Activated CD4-positive, alpha-beta T cell treated with anti-CD3 and anti-CD28 coated beads, Interleukin-2, Interleukin-6, amounts not matched to agents 100 ng/mL and 50 ng/mL, durations not matched to agents 16 hours and 8 hours (primary cell): ENCODE measurements at places on chromosomes 2 and 18.

DNA sequence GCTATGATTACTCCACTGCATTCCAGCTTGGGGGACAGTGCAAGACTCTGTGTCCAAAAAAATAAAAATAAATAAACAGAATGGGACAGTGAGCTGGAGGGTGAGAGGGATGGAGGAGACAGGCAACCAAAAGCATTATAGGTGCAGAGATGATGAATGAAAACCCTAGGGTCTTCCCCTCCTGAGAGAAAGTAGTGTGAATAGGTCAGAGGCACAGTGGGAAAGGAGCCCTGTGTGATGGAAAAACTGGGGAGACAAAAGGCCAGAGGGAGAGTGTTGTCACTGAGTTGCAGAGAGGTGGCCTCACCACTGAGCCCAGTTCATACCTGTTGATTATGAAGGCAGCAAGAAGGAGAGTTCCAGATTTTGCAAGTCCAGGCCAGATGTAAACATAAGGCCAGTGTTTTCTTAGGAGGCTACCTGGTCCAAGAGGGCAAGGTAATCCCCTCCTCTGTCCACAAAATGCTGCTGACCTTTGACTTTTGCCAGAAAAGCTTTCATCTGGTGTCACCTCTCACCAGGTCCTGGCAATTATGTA lies 17.6 kb upstream of the AGFG1 start:
- no peak for DNase-seq

DNA sequence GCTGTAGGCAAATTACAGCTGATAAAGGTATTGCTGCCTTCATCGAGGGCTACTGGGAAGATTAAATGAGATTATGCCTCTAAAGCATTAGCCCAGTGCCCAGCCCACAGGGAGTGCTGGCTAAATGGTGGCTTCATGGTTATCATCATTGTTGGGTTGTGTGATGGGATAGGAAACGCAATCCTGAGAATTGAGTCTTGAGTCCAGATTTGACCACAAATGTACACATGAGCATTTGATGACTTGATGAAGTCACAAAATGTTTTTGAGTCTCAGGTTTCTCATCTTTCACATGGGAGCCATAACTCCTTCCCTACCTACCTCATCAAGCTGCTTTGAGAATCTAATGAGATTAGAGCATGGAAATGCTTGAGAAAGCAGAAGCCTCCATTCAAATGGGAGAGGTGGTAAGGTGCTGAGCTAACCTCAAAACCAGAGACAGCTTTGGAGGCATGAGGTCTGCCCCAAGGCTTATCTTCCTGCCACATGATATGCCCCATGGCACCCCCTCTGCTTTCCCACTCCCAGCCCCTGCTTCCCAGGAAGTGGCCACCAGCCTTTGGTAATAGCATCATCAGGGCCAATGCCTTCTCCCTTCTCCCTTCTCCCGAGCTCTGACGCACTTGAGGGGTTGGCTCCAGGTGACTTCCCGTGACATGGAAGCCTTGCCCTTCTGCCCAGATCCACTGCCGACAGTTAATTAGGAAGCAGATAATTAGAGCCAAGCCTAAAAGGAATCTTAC lies 149.4 kb upstream of the EPAS1 start:
- no peak for DNase-seq

- DNase-seq: peak; percentile 19
Measured at GRCh38 chr2:63023444-63023843, 27.2 kb upstream of the OTX1 start.

DNA sequence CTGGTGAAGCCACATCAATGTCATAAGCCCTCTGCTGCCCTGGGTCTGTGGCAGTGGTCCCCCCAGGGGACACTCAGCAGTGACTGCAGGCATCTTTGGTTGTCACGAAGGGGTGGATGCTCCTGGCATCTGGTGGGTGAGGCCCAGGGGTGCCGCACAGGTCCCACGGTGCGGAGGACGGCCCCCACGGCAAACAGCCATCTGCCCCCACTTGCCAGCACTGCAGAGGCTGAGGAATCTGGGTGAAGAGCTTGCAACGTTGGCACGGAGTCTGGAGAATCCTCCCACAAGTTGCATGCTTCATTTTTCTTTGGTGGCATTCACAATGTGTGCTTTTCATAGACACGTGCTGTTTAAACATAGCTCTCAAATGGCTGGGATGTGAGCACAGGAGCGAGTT lies 105.1 kb upstream of the PXDN start:
- DNase-seq: no peak

GRCh38 chr2:55883829-55884228 lies 39.8 kb downstream of the EFEMP1 start:
- no peak for DNase-seq

DNA sequence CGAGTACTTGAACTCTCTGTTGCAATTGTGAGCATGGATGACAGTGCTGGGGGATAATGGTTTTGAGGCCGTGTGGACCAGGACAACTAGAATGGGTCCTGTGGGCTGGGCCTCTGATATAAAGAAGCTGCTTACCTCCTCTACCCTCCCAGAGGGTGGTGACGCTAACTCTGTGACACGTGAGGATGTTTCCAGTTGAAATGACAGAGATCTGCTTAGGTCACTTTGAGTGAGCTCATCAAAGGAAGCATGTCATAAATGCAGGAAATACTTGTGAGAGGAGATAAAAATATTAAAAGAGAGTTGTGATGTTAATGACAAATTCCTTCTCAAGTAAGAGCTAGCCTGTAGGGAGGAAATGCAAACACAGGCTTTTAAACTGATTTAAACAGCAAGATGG lies 16.4 kb downstream of the RMC1 start:
- DNase-seq: no peak

GRCh38 chr2:108911807-108912628 lies 77.0 kb downstream of the EDAR start:
- DNase-seq: no peak

DNA sequence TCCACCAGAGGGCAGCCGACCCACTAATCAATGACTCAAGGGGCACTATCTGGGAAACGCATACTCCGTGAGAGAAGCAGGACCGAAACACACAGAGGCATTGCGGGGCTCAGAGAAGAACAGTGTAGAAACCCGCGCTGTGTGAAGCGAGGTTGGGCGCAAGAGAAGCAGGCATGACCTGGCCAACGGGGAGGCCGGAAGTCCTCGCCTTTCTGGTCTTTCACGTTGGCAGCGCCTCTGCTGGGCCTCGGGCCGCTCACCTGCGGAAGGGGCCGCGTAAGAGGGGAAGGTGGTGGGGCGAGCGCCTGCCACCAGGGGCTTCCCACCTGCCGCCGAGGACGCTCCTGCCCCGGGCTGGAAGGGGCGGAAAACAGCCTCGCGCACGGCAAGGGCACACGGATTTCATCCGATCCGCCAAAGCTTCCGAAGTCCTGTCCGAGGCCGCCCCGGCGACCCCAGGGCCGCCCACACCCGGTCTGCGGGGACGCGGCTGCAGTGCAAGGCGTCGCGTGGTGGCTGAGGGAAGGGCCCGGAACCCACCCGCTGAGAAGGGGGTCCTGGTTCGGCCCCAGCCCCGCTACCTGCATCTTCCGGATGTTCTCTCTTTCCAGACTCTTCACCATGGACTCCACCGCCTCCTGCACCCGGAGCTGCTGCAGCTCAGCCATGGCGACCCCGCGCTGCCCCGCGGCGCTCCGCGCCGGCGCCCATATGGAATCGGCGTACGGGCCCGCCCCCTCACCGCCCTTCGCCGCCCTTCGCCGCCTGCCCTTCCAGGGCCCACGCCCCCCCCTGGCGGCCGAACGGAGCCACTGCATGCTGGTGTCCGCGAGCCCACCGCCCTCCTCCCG lies at the start of gene FAM136A:
Gene FAM136A (minus strand): TSS at position 724 of the 851 bp plus-strand sequence. CDS start 56 bp downstream, at position 668.
- DNase-seq: peak; percentile 94

DNA sequence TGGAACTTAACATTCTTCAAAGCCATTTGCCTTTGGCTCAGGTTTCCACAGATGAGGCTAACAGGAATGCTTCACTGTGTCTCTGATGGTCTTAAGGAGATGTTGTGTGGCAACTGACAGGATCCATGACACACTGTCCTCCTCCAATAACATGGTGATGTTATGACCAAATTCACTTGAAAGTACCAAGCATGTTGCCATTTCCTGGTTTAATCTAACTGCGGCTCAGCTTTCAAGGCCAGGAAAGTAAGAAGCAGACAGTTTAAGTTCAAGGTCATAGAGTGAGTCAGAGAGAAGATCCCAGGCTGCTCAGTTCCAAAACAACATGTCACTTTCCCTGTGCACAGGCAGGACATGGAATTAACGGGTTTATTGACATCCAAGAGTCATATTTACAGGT lies 513.6 kb downstream of the STK39 start:
- DNase-seq: no peak

DNA sequence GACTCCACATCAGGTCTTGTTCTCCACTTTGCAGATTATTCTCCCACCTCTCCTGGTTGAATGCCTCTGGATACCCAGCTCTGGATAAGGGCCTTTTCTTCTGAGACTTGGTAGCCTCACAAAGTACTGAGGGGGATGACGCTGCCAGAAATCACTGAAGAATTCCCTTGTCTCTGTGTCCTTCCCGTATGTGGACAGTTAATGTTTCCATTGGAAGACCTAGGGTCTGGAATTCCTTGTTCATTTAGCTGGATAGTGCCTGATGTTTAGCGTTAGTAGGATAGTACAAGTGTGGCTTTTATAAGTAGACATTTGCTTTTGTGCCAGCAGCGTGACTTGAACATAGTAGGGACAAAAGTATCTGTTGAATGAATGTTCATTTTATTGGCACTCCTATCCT lies 76.9 kb downstream of the CLHC1 start:
- DNase-seq: no peak

GRCh38 chr2:15302154-15302553 lies 259.0 kb downstream of the NBAS start:
- DNase-seq: no peak

DNA sequence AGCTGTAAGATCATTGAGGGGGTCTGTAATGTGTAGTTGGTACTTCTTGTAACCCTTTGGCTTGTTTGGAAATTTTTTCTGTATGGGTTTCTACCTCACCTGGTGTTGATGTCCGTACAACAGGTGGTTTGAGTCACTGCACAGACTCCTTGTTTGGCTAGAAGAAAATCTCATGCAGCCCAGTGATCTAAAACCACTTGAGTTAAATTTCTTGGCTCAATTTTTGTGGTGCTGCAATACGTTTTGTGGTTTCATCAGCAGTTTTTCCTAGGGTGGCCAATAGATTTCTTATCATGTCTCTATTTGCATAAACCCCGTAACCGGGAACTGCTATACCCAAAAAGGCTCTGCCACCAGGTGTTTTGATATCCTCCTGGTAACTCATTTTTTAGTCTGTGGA lies 43.4 kb downstream of the CERS6 start:
- no peak for DNase-seq

DNA sequence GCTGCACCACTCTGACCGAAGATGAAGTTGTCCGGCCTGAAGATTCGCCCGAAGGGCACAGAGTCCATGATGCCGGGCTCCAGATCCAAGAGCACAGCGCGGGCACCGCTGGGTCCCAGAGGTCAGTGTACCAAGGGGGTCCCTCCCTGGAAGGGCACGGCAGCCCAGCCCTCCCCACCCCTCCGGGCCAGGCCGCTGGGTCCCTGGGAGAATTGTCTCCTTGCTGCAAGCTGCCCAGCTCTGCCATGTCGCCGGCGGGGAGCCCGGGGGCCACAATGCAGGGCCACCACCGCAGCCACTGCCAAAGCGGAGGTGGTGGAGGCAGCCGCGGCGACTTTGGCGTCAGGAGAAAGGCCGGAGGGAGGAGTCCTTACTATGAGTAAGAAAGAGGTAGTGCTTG lies 189.5 kb upstream of the CYRIA start:
- DNase-seq: no peak

GRCh38 chr2:202760848-202761247 lies 110.7 kb downstream of the ICA1L start:
- no peak for DNase-seq

- no peak for DNase-seq
Measured at GRCh38 chr2:20745924-20746555, 76.9 kb downstream of the LDAH start.

GRCh38 chr2:38129481-38129880 lies 53.5 kb upstream of the CYP1B1 start:
- DNase-seq: no peak

DNA sequence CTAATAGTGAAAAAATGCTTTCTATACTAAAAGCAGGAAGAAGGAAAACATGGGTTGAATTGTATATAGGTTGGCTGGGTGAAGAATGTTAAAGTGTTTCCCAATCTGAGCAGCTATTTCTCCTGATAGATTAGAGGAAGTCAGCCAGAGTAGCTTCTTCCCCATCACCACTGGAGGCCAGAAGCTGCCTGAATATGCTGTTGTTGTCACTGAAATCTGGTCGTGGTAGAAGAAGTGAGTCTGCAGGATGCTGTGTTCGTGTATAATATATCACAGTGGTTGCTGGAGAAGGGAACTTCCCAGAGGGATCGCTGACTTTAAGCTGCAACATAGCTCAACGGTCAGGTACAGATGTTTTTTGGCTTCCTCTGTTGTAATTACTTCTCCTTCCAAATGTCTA lies 247.5 kb upstream of the LRATD1 start:
- no peak for DNase-seq

GRCh38 chr2:98552499-98553179 lies 55.7 kb downstream of the COA5 start:
- DNase-seq: no peak

DNA sequence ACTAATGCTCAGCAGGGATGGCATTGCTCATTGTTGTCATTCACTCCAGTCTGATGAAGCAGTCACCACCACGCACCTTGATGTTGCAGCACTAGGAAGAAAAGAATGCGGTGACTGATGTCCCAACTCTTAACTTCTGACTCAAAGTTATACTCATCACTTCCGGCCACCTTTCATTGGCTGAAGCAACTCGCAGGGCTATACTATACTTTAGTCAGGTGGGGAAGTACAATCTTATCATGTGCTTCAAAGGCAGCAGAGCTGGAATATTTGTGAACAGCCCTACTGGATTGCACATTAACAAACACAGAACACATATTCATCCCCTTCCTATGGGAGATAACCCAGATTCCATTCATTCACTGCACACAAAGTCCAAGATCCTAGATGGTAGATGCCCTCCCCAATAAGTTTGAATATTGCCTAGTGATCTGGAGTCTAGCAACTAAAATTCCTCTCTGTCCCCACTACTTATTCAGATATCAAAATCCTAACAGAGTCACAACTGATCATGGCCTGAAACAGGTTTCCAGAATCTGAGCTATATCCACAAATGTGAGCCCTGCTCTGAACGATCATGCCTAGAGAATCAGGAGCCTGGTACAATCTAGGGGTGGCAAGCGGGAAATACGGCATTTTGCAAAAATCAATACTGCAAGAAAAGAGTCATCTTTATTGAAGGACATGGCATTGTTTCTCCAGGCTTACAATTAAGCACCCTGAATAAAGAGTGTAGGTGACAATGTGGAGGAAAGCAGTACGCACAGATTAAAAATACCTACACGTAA lies 3.4 kb upstream of the SPATS2L start:
- DNase-seq: peak; percentile 27

DNA sequence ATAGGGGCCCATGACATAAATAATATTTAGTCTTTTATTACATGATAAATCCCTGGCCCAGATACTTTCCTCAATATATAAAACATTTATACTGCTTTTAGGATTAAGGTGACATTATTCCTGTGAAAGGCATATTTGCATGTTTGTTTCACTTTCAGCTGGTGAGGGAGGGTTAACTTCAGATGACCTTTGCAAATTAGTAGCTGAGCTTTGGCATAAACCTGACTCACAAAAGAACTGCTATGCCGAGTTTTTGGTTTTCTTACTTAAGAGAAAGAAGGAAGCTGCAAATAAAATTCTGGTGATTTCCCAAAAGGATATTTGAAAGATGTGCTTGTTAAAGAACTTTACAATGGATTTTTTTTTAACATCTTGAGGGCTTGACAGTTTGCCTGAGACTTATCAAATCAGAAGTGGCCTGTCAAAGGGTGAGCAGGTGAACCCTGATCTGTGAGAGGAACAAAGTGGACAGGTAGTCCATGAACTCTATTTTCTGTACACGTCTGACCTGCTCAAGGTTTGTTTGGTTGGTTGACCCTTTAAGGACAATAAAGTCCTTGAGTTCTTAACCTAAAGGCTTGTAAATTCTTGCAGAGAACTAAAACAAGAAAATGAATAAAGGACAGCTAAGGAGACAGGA lies 93.5 kb downstream of the FAM124B start:
- no peak for DNase-seq
